ENCODE measurements at places on chromosomes 13 and 19.

DNA sequence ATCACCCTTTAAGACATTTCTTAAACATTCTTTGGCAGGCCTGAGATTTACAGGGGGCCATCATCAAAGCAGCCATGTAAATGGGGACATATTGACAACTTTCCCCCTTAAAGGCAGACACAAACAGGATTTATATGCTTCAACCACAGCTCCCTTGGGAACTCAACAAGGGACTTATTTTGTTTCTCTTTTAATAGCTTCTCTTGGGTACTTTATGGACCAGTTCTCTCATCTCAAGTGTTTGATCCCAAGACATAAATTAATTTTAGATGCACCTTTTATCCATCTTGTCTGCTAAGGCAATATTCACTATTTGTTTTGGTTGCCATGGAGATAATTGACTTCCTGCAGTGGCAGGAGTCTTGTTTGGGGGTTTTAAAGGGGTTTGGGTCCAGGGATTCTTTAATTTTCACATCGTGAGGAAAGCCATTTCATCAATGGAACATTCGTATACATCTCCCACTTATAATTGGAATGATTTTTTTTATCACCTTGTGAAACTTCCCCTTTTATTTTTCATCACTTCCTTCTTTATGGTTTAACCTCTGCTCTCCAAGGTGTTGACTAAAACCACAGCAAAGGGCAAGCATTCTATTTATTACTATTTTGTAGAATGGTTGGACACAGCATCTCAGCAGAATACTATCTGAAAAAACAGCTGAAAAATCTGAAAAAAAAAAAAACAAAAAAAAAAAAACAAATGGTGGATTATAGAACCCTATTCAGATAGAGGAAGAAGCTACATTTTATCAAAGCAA is 726.0 kb downstream of the DIAPH3 start:
- DNase-seq: no peak

- DNase-seq: no peak
These were observed 185.2 kb downstream of the MZT1 start for GRCh38 chr13:72542241-72542640.

DNA sequence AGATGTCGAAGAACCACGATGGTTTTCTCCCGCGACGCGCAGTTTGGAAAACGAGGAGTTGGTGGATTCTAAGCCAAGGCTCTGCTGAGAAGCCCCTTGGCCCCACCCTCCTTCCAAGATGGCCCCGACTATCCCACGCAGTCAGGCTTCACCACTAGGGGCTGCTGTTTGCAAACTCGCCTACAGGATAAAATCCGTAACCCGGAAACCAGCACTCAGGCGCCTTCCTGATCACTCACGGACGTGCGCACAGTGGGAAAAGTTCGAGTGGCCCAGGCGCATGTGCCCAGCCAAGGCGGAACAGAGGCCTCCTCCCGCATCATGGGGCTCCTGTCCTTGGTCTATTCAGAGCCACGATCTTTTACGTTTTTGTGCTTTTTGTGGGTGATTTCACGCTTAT is 19.2 kb upstream of the UQCR11 start:
- DNase-seq: peak; percentile 86

DNA sequence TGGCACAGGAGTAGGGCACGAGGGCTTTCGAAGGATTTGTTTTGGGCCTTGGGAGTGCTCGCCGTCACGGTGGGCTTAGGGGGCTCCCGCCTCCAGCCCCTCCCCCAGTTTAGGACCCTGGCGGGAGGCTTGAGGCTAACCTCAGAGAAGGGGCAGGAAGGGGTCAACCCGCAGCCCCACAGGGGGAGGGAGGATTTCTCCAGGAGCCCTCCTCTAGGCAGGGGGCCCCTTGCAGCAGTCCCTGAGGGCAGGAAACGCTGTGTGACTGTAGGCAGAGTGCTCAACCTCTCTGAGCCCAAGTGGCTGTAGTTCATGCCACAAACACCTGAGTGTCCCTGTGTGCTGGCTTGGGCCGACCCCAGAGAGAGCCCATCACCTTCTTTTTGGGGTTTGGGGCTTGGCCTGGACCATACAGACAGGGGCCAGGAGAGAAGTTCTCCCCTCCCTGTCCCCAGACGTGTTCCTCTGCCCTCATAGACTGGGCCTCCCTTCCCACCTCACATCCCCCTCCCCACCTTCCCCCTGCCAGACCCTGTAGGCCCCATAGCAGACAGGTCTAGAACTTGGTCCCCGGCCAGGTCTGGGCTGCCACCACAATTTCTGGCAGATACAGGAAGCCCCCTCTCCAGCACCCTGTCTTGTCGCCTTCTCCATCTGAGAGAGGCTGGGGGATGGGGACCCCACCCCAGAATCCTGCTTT is 8.1 kb downstream of the ISYNA1 start:
- DNase-seq: no peak

- DNase-seq: no peak
These were observed 102.2 kb downstream of the PIBF1 start for GRCh38 chr13:72884101-72884500.

DNA sequence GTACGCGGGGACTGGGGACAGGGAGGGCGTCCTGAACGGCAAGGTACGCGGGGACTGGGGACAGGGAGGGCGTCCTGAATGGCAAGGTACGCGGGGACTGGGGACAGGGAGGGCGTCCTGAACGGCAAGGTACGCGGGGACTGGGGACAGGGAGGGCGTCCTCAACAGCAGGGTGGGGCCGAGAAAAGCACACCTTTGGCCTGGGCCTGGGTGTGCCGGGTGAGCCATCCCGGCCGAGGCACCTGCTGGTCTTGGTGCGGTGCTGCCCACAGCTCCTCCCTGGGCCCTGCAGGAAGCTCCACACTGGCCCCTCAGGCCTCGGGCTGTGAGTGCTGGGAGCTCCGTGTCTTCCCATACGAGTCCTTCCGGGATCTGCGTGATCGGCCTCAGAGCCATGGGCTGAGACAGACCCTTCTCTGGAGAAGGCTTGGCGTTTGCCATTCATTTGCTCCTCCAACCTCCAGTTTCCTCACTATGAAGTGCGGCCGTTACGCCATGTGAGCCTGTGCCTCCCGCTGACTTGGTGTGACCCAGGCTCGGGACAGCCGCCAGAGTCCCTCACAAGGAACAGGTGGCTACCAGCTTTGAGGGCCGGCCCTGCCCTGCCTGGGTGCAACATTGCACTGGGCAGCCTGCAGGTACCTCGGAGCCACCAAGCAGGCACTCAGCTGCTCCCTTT is 7.8 kb upstream of the ZNF554 start:
- DNase-seq: no peak

DNA sequence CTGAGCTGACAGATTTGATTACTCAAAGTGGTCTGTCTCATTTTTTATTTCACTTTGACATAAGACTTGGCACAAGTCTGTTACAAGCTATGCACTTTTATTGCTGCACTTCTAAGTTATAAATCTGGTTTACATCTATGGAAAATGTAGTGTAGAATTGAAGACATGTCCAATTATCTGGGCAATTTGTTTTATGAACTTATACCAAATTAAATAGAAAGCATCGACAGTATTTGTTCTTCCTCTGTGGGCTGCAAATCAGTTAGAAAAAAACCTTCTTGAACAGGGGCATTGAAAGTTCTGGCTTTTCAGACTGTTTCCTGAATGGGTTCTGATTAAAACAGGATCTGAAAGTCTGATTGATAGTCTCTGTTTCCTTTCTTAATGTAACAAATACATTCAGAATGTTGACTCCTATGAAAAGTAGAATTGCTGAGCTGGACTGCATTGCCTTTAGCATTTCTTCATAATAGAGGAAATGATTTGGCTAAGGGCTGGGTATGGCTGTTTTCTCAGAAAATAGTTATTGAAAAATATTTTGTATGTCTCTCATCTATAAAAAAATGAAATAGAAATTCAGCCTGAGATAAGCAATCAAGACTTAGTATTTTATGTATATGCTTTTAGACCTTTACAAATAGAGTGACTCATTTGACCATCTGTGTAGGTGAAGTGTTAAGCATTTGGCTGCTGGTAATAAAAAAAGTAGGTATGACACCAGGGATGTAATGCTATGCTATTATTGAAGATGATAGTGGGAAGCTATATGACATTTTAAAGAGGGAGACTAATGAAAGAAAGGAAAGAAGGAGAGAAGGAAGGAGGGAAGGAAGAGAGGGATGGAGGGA is 210.9 kb upstream of the SPRY2 start:
- DNase-seq: no peak

DNA sequence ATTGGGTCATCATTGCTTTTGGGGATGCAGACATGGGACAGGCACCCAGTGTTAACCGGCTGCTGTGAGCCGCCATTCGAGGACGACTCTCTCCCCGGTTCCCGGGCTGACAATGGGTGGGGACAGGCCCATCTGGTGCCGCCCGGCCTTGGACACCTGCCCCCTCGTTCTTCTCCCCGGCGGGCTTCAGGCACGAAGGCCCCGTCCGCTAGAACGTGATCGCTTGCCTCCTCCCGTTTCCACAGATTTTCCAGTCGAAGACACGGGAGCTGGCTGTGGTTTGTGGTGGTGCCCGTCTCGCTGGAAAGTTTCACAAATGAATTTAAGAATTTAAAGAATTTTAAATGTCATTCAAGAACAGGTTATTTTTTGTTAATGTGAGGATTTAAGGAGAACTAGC is 2.0 kb downstream of the PALM start:
- no peak for DNase-seq

- peak; percentile 96 for DNase-seq
These were observed 12.1 kb upstream of the PSMD8 start for GRCh38 chr19:38362076-38362945.

- no peak for DNase-seq
These were observed 1414.6 kb upstream of the MIR17HG start for GRCh38 chr13:89932902-89933301.

- DNase-seq: no peak
These were observed 189.6 kb upstream of the NBEA start for GRCh38 chr13:34752283-34752960.

- DNase-seq: no peak
These were observed 58.3 kb upstream of the CLDN10 start for GRCh38 chr13:95494082-95494681.

DNA sequence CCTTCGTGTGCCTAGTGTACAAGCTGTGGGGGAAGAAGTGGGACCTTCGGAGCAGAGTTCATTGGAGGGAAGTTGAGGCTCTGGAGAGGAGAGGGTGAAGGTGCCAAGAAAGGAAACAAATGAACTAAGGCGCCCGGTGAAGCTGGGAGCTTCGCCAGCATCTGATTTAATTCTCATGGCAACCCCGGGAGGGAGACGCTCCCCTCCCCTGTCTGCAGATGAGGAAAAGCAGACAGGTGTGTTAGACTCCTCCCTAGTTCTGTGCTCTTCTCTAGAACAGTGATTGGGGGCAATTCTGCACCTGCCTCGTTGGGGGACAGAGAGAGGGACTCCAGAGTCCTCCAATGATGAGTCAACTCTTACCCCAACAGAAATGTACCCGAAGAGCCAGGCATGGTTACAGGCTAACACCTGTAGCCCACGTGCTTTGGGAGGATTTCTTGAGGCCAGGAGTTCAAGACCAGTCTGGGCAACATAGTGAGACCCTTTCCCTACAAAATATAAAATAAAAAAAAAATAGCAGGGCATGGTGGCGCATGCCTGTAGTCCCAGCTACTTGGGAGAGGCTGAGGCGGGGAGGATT is 4.2 kb downstream of the SSC5D start:
- DNase-seq: no peak

GRCh38 chr13:98984118-98984517 is 6.3 kb upstream of the DOCK9 start:
- no peak for DNase-seq

DNA sequence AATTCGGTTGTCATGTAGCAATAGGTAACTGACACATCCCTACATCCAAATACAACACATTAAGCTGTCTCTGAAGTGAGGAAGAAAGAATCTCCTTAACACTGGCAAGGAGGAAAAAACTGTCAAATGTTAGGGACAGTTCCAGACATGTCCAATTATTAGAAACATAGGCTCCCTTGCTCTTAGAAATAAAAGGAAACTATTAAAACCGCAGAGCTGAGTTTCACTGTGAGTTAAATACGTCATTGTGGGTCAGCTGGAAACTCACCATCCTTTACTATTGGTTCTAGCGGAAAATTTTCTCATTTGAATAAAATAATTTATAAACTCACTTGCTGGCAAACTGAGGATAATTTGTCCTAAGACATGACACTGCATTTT is 40.7 kb downstream of the STARD13 start:
- DNase-seq: no peak

DNA sequence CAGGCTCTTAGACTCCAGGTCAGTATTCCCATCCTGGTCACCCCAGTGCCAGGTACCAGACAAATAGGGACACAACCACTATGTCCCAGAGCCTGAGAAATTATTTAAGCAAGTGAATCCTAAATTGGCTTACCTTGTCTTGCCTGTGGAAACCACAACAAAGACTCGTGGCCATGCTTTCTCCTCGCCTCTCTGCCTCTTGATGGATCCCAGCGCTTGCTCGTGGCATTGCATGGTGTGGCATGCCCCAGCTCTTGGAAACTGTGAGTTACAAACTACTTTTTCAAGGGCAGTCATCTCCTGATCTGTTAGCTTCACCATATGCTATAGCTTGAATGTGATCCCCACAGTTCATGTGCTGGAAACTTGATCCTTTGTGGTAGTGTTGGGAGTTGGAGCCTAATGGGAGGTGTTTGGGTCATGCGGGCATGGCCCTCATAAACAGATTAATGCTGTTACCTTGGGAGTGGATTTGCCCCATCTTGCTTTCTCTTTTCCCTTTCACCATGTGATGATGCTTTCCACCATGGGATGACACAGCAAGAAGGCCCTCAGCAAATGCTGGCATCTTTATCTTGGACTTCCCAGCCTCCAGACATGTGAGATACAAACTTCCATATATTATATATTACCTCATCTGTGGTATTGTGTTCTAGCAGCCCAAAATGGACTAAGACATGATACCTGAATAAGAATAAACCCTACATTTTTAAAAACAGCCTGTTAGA is 31.2 kb downstream of the SPRYD7 start:
- DNase-seq: no peak

DNA sequence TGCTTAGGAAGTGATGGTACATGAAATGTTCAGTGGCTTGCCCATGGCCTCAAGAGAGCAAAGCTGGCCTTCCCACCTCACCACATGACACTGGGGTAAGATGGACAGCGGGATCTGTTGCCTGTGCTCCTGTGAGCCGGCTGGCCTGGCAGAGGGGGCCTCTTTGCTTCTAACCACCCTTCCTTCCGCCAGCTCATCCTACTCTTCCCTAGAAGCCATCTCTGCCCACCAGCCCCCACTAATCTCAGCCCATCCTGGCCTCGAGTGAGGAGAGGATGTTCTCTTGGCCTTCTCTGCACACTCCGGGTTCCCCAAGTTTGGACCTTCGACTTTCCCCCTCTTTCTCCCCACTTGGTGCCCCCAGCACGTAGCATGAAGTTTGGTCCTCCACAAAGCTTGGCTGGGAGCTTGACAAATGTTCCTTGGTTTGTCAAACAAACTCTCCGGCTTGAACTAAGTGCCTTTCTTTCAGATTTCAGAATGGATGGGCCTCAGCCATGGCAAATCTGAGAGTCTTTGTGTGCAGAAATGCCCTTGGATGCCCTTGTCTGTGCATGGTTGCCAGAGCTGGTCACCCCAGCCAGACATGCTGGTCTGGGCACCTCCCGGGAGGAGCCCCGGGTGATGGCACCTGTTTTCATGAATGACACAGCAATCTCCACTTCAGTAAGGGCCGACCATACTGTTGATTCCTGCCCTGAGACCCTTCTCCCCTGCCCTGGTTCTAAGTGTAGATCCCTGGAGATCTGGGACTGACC is 145.5 kb downstream of the URI1 start:
- DNase-seq: no peak

Data from H9 (cell line).